Adipocyte (in vitro differentiated cells): ENCODE measurements at places on chromosomes 11 and 22.
A peak's percentile ranks its signal among the peaks of the same experiment; 100 is the strongest.

GRCh38 chr11:16923987-16924386 is 90.2 kb downstream of the PLEKHA7 start:
- no peak for DNase-seq

DNA sequence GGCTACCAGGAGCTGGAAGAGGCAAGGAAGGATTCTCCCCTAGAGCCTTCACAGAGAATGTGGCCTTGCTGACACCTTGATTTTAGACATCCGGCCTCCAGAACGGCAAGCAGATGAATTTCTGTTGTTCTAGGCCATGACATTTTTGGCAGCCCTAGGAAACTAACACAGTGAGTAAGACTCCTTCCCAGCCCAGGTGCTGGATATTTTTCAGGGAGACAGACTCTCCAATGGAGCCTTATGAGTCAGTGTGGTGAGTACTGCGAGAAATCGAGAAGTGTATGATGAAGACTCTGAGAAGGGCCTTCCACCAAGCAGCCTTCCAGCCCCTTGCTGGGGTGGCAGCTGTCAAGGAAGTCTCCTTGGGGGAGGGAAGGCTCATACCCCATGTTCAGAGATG is 114.4 kb downstream of the OSBP2 start:
- DNase-seq = no peak

- DNase-seq = no peak
These were observed 72.7 kb downstream of the FEZ1 start for GRCh38 chr11:125423247-125423849.

DNA sequence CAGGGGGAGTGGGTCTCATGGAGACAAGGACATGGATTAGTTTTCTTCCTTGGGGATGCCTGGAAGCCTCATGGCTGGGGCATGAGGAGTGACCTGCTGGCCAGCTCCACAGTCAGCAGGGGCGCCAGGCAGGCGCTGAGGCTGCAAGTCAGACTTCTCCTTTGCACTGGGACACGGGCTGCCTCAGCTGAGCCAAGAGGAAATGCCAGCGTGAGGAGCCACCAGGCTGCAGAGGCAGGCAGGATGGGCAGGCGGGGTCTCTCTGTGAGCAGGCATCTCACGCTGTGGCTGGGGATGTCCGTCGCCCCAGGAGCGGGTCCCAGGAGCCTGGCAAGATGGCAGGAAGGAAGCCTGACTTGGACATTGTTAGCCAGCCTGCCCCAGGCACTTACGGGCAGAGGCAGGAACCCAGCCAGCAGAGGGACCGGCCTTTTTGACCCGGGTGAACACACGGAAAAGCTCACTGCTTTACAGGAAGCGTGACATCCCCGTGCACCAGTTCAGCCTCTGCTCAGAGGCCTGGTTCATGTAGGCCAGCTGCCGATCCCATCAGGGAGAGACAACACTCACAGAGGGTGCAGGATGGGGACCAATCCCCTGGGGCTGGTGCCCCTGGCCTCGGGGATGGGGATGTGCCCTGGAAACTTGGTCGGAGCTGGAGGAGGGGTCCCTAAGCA is 10.2 kb downstream of the GNB1L start:
- peak; percentile 66 for DNase-seq

DNA sequence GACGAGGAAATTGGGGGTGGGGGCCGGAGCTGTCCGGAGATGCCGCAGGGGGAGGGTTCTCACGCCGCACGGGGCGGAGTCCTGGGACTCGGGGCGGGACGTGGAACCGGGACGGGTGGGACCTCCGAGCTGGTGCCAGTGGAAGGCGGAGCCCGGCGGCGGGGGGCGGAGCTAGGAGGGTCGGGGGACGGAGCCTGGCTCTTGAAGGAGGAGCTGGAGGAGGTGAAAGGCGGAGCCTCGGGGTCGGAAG is 271 bp downstream of the FKBP2 start:
- peak; percentile 100 for DNase-seq

- DNase-seq = peak; percentile 80
These were observed 468 bp downstream of the PATL1 start for GRCh38 chr11:59668188-59668949.

DNA sequence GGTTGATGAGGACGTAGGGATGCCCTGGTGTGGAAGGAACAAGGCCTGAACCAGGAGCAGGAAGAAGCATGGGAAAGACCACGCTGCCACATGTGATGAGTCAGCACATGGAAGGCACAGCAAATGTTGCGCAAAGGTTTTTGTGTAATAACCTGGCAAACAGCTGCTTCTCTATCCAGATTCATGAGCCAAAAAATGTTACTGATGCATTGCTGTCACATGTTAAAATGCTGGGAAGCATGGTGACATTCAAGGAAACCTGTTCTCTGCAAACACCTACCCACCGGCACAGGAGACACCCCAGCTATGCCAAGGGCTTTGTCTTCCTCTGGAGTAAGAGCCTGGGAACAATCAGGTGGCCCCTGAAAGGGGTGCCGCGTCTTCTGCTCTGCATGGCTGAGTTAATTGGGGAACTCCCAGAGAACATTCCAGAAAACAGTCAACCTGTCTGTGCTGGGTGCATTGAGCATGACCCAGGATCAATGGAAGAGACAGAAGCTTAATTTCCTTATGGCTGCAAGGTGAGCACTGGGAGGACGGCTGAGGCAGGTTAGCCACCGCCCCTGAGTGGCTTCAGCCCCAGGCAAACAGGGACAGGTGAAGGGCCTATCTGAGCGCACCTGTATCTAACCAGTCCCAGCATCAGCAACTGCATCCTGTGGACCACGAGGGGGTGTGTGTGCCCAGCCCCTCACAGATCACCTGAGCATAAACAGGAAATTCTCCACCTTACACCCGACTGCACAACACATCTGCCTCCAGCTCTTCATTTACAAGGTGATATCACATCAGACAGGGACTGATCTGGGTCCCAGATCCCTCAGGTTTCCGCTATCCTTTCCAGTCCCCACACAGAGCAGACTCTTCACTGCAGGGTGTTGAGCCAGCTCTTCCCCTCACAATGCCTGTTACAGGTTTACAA is 108.4 kb downstream of the GGTLC2 start:
- DNase-seq = peak; percentile 79

GRCh38 chr11:29224739-29225384 is 792.0 kb downstream of the KCNA4 start:
- DNase-seq = no peak

DNA sequence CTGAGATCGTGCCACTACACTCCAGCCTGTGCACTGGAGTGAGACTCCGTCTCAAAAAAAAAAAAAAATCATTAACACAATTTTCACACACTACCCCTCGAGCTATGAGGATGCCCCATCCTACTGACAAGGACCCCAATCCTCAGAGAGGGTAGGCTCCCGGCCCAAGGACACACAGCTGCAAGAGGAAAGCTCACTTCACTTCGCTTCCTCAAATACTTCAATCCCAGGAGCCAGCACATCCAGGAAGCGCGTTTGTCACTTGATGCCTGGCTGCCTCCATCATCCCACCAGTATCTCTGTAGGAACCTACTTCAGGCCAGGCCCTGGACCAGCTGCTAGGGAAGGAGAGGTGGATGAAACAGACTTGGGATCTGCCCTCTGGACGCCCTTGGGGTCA is 144.0 kb downstream of the CRYBB2 start:
- DNase-seq = no peak

DNA sequence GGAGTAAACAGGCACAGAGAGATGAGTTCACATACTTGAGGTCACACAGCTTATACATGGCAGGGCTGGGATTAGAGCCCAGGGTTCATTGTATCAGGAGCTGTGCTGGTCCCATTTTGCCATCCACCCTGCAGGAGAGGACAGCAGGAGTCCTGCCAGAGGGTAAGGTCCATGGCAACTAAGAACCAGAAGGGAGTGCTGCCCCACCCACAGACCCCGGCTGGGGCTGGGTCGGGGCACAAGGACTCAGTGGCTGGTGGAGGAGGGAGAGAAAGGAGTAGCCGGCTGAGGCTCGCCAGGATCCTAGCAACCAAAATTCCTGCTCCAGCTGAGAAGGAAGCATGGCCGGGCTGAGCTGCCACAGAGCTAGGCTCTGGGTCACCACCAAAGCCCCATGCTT is 25.9 kb upstream of the TP53I11 start:
- DNase-seq = no peak

GRCh38 chr11:85040166-85040565 is 587.0 kb downstream of the DLG2 start:
- peak; percentile 21 for DNase-seq

- no peak for DNase-seq
These were observed 54.3 kb upstream of the TTC12 start for GRCh38 chr11:113260096-113260425.

- DNase-seq = no peak
These were observed 37.1 kb upstream of the EED start for GRCh38 chr11:86207413-86207812.

DNA sequence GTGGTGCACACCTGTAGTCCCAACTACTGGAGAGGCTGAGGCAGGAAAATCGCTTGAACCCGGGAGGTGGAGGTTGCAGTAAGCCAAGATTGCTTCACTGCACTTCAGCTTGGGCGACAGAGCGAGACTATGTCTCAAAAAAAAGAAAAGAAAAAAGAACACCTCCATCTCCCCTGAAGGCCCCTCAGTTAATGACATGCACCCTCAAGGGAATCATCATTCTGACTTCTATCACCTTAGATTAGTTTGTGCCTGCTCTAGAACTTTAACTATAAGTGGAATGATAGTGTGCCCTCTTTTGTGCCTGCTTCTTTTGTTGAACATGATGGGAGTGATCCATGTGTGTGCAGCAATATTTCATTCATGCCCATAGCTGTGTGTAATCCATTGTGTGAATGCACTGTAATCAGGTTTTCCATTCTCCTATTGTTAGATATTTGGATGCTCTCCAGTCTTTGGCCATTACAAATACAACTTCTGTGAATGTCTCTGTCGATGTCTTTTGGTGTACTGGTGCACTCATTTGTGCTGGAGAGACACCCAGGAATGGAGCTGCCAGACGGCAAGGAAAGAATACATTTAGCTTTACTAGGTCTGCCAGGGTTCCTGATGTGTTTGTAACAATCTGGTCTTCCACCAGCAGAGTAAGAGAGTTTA is 883 bp upstream of the VPREB3 start:
- DNase-seq = no peak

- no peak for DNase-seq
These were observed 178.5 kb downstream of the ARHGAP42 start for GRCh38 chr11:100865443-100866065.

GRCh38 chr11:92651159-92651558 is 318.3 kb upstream of the MTNR1B start:
- DNase-seq = no peak

- no peak for DNase-seq
These were observed 890 bp upstream of the ARFGAP3 start for GRCh38 chr22:42857845-42858481.

GRCh38 chr11:2271327-2272227 is 1.2 kb upstream of the ASCL2 start:
- DNase-seq = no peak

GRCh38 chr11:133993921-133994320 is 37.2 kb upstream of the IGSF9B start:
- DNase-seq = no peak

DNA sequence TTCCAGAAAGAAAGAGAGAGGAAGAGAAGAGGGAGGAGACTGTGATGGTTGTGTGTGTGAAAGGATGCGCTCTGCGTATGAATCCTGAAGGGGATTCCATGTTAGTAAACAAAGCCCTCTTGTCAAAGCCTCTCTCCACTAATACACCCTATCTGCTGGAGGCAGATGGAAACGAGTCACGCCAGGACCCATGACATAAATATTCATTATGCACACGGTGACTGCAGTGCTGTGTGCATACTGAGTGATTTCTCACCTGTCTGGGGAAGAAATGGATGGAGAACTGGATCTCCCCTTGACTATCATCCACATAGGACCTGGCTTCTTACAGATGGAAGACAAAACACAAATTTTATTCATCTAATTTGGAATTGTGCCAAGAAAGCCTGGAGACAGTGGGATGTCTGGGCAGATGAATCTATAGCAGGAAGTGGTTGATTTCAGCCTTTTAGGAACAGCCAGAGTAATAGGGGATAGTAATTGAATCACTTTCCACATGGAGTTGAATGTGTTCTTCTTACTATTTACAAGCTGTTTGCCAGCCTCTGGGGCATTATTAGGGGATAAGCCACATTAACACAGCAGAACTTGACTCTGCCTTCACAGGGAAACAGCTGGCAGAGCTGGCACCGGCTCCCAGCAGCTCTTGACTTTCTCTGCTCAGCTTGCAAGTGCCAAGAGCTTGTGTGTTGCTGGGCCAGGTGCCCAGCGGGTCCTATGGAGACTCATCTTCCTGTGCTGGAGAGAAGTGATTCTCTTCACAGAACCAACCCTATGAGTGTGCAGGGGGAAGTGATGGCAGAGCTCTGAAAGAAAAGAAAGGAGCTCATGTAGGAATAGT is 9.0 kb downstream of the MTNR1B start:
- no peak for DNase-seq

DNA sequence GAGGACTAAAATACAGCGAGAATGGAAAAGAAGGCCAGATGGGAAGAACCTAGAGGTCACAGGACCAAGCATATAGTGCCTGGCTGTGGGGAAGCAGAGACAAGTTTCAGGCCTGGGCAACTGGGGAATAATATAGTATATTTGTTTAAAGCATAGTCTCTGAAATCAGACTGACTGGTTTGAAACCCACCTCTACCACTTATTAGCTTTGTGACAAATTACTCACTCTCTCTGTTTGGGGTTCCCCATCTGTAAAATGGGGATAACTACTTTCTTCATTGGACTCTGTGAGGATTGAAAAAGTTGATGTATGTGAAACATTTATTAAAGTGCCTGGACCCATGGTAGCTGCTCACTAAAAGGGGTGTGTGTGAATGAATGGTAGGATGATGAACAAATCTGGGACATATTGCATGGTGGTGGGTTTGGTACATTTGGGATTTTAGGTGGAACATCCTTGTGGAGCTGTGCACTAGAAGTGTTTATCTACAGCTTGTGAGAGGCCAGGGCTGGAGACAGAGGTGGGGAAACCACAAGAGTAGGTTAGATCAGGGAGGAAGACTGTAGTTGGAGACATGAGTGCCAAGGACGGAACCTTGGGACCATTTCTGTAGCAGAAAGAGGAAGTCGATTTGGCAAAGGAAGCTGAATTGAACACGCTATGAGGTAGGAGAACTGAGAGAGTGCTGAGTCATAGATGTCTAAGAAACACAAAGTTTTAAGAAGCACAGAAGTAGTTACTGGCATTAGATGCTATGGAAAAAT is 52.6 kb downstream of the SWAP70 start:
- peak; percentile 27 for DNase-seq

GRCh38 chr11:27370374-27370773 is 7.4 kb upstream of the CCDC34 start:
- DNase-seq = no peak

- DNase-seq = no peak
These were observed 1.9 kb upstream of the SMTN start for GRCh38 chr22:31079095-31079642.

- DNase-seq = no peak
These were observed 92.1 kb downstream of the CACNA1I start for GRCh38 chr22:39662686-39663052.

- no peak for DNase-seq
These were observed 149.4 kb upstream of the NCAM1 start for GRCh38 chr11:112811783-112812182.
